ENCODE measurements at places on chromosomes 1 and 21. TPM values are rescaled to one million over a fixed set of nuclear protein-coding genes. Genes with fewer than 3 reads are reported as not detected.

The UBR4 gene
- total RNA-seq = 155 TPM

The SDHC gene
- total RNA-seq = 190 TPM

The OR14K1 gene
- not detected for total RNA-seq

The SV2A gene
- total RNA-seq = 21.8 TPM

The OR6N1 gene
- total RNA-seq = not detected

The CCDC185 gene
- total RNA-seq = not detected

The FCRL2 gene
- total RNA-seq = not detected

The A3GALT2 gene
- total RNA-seq = 0.40 TPM

GRCh38 chr1:186531561-186532165 lies 70.7 kb upstream of the PDC start:
- no peak for DNase-seq
- no peak overlapping the region for H3K27ac ChIP-seq
- H3K4me1 ChIP-seq = no peaks in the 10 kb centered on the region
- no peaks in the 10 kb centered on the region for H3K36me3 ChIP-seq
- no peaks in the 10 kb centered on the region for H3K27me3 ChIP-seq

DNA sequence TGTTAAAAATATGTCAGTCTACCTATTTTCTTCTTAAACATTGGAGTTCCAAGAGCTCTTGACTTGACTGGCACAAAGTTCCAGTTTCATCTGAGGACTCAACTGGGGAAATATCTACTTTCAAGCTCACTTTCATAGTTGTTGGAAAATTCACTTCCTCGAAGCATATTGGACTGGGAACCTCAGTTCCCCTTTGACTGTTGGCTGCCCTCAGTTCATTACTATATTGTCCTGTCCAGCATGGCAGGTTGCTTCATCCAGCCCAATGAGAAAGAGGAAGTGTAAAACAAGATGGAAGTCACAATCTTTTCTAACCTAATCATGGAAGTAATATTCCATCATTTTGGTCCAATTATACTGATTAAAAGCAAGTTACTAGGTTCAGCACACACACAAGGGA lies 54.3 kb downstream of the ZNF697 start:
- H3K4me3 ChIP-seq = no peak overlapping the region
- H3K27ac ChIP-seq = no peak overlapping the region
- H3K4me1 ChIP-seq = peaks cover 6% of the 10 kb centered on the region
- DNase-seq = no peak

DNA sequence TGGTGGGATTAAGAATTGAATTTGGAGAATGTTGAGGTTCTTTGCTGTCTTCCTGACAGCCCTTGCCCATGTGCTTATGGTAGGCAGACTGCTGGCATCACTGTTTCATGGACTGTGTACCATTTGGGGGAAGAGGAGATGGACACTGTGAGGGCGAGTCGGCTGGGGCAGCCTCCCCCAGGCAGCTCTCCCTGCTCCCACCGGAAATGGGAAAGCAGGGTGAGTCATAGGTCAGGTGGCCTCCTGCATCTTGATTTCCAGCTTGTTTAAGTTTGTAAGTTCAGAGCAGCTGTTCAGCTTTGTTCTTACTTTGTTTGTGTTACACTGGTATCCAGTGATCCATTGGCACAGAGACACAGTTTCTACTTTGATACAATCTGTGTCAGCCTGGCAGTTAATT lies 87.2 kb upstream of the CNIH3 start:
- H3K4me3 ChIP-seq = no peak overlapping the region
- H3K27ac ChIP-seq = no peak overlapping the region
- DNase-seq = no peak
- peaks cover 4% of the 10 kb centered on the region for H3K4me1 ChIP-seq
- H3K27me3 ChIP-seq = peaks cover 2% of the 10 kb centered on the region

- no peaks in the 10 kb centered on the region for H3K36me3 ChIP-seq
- H3K27me3 ChIP-seq = peaks cover 15% of the 10 kb centered on the region
- peaks cover 14% of the 10 kb centered on the region for H3K4me1 ChIP-seq
- no peak for DNase-seq
- no peak overlapping the region for H3K27ac ChIP-seq
Observed at GRCh38 chr21:42646836-42647235, 6.6 kb upstream of the PDE9A start.

- no peak overlapping the region for H3K4me3 ChIP-seq
- H3K36me3 ChIP-seq = no peaks in the 10 kb centered on the region
- H3K27me3 ChIP-seq = peaks cover 9% of the 10 kb centered on the region
- no peak for DNase-seq
Observed at GRCh38 chr1:229893762-229894444, 173.1 kb upstream of the GALNT2 start.

GRCh38 chr21:42101246-42101645 lies 30.1 kb downstream of the UMODL1 start:
- H3K27me3 ChIP-seq = no peaks in the 10 kb centered on the region
- H3K4me3 ChIP-seq = no peak overlapping the region
- no peak overlapping the region for H3K27ac ChIP-seq

DNA sequence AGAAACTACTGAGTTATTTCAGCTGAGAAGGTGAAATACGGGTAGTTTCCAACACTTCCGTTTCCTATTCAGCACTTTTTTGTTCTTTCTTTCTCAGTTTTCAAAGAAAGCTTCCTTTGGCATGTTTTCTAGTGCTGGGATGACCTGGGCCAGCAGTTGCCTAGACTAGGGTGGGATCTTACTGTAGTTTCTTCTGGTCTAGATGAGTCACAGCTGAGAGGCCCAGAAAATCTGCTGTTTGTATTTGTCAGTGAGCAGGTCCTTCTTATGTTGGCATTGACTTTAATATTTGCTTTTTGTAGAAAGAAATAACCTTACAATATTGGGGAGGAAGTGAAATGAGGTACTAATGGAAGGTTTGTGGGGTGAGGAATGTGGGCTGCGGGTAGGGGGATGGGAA lies 22.2 kb downstream of the C1orf21 start:
- no peak for DNase-seq
- H3K4me1 ChIP-seq = peaks cover 23% of the 10 kb centered on the region
- H3K27me3 ChIP-seq = no peaks in the 10 kb centered on the region
- H3K27ac ChIP-seq = no peak overlapping the region

- H3K4me3 ChIP-seq = no peak overlapping the region
- DNase-seq = no peak
- no peak overlapping the region for H3K27ac ChIP-seq
- H3K4me1 ChIP-seq = no peaks in the 10 kb centered on the region
- peaks cover 22% of the 10 kb centered on the region for H3K36me3 ChIP-seq
- no peaks in the 10 kb centered on the region for H3K27me3 ChIP-seq
Observed at GRCh38 chr1:178465011-178465410, 31.8 kb downstream of the CLEC20A start.

GRCh38 chr21:42235593-42235992 lies 16.7 kb downstream of the ABCG1 start:
- H3K36me3 ChIP-seq = no peaks in the 10 kb centered on the region
- H3K4me1 ChIP-seq = peaks cover 32% of the 10 kb centered on the region
- DNase-seq = no peak
- peak overlapping the region; percentile 72 for H3K4me3 ChIP-seq
- peak overlapping the region; percentile 94 for H3K27ac ChIP-seq

GRCh38 chr1:111219557-111220286 lies 7.8 kb upstream of the CHI3L2 start:
- DNase-seq = no peak
- no peaks in the 10 kb centered on the region for H3K27me3 ChIP-seq
- H3K4me3 ChIP-seq = no peak overlapping the region
- H3K27ac ChIP-seq = peak overlapping the region; percentile 8
- peaks cover 28% of the 10 kb centered on the region for H3K4me1 ChIP-seq

- no peak for DNase-seq
- H3K4me3 ChIP-seq = no peak overlapping the region
- H3K27ac ChIP-seq = no peak overlapping the region
- peaks cover 4% of the 10 kb centered on the region for H3K36me3 ChIP-seq
- no peaks in the 10 kb centered on the region for H3K27me3 ChIP-seq
- H3K4me1 ChIP-seq = no peaks in the 10 kb centered on the region
Observed at GRCh38 chr1:229665912-229666558, 40.0 kb downstream of the URB2 start.

- H3K4me3 ChIP-seq = no peak overlapping the region
- H3K27me3 ChIP-seq = no peaks in the 10 kb centered on the region
- peaks cover 34% of the 10 kb centered on the region for H3K4me1 ChIP-seq
- no peak for DNase-seq
- H3K27ac ChIP-seq = peak overlapping the region; percentile 5
Observed at GRCh38 chr1:64514197-64514765, 44.4 kb downstream of the CACHD1 start.

DNA sequence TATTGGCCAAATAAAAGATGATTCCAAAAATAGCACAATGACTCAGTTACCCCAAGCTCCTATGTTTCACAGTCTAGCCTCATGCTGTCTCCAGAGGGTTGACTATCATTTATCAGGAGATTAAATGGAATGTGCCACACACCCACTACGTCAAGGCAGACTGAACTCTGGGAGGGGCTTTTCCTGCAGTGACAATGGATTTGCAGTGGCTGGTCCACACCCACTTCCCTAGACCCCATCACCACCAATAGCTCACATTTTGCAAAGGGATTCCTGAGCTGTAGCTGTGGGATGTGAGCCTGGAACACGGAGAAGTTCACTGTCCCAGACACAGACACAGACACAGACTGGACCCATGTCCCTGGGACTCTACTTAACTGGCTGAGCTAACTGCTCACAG lies 77.1 kb downstream of the HLCS start:
- H3K4me1 ChIP-seq = peaks cover 5% of the 10 kb centered on the region
- H3K27me3 ChIP-seq = no peaks in the 10 kb centered on the region
- no peak overlapping the region for H3K27ac ChIP-seq
- H3K4me3 ChIP-seq = no peak overlapping the region
- DNase-seq = no peak
